Naive B cell (primary cell): ENCODE measurements at places on chromosomes 6 and 20. TPM values are rescaled to one million over a fixed set of nuclear protein-coding genes. Genes with fewer than 3 reads are reported as not detected.

GRCh38 chr6:74312081-74312480, 616.1 kb downstream of the CD109 start:
- H3K4me1 ChIP-seq = no peaks in the 10 kb centered on the region
- no peak for DNase-seq
- no peak overlapping the region for H3K4me3 ChIP-seq

DNA sequence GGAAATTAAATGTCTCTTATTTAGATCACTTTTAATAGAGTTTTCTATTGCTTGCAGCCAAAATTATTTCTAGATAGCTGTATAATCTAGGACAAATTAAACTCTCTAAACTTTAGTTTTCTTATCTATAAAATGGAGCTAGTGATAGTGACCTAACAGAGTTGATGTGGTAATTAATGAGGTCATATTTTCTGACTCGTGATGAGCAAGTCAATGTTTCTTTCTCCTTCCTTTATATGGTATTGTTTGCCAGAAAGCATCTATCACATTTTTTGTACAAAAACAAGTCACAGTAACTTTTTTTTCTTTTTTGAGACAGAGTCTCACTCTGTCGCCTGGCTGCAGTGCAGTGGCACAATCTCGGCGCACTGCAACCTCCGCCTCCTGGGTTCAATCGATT, 267.7 kb downstream of the FARS2 start:
- no peak overlapping the region for H3K4me3 ChIP-seq
- no peak for DNase-seq
- peaks cover 35% of the 10 kb centered on the region for H3K4me1 ChIP-seq
- no peak overlapping the region for H3K27ac ChIP-seq
- H3K27me3 ChIP-seq = no peaks in the 10 kb centered on the region

DNA sequence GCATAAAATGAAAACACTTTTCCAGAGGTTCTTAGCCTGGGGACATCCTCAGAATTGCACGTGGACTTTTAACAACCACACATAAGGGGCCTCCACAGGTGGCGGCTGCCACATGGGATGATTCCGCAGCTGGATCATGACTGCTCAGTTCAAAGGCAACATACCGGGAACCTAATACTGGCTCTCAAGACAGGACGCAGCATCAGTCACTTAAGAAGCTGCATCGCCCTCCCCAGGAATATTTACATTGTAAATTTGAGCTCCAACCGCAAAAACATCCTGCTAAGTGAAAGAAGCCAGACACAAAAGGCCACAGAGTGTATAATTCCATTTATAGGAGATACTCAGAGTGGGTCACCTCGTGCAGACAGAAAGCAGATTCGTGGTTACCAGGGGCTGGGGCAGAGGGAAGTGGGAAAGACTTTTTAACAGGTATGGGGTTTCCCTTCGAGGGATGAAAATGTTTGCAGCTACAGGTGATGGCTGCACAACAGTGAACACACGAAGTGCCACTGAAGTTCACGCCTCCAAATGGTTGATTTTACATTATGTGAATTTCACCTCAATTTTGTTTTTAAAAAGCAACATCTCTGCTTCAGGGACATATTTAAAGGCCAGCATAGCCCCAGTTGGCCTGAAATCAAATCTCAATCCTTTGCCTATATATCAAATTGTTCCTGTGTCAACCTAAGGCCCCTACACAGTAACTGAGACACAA, 141.5 kb downstream of the BMP7 start:
- H3K27me3 ChIP-seq = peaks cover 19% of the 10 kb centered on the region
- H3K4me3 ChIP-seq = no peak overlapping the region
- DNase-seq = no peak
- no peaks in the 10 kb centered on the region for H3K36me3 ChIP-seq
- no peaks in the 10 kb centered on the region for H3K4me1 ChIP-seq

GRCh38 chr20:37911838-37912281, 8.9 kb downstream of the VSTM2L start:
- no peak for DNase-seq
- peaks cover 94% of the 10 kb centered on the region for H3K27me3 ChIP-seq
- H3K36me3 ChIP-seq = no peaks in the 10 kb centered on the region
- no peak overlapping the region for H3K4me3 ChIP-seq
- no peak overlapping the region for H3K27ac ChIP-seq

The CST7 gene
- 1.0 TPM for polyA plus RNA-seq

The FABP7 gene
- not detected for polyA plus RNA-seq

GRCh38 chr6:155411154-155412052, 44.2 kb downstream of the NOX3 start:
- no peak for DNase-seq
- no peak overlapping the region for H3K4me3 ChIP-seq
- H3K27me3 ChIP-seq = no peaks in the 10 kb centered on the region
- H3K4me1 ChIP-seq = no peaks in the 10 kb centered on the region
- H3K36me3 ChIP-seq = no peaks in the 10 kb centered on the region

DNA sequence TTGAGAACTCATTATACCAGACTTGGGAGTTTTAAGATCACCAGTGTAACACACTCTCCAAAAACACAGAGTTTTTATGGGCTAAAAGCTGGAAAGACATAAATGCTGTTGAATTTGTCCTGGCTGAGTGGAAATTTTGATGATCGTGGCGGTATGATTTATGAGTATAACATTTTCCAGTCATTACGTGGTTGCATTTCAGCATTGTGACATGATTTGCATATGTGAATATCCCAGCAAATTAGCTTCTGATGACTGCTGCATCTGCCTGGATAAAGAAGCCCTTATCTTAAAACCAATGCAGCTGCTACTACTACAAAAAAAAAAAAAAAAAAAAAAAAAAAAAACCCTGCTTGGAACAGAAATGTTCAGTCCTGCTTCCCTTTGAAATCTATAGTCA, 850.9 kb downstream of the TFAP2A start:
- H3K27ac ChIP-seq = no peak overlapping the region
- no peaks in the 10 kb centered on the region for H3K4me1 ChIP-seq
- no peak for DNase-seq
- no peak overlapping the region for H3K4me3 ChIP-seq
- H3K36me3 ChIP-seq = no peaks in the 10 kb centered on the region
